Activated CD8-positive, alpha-beta memory T cell treated with anti-CD3 and anti-CD28 coated beads, Interleukin-2, amount 50 U/mL, for 4 hours (primary cell): ENCODE measurements at places on chromosomes 12 and 14.

- no peak for DNase-seq
Measured at GRCh38 chr14:33669111-33669510, 281.8 kb downstream of the EGLN3 start.

GRCh38 chr12:19190292-19191031 is 60.9 kb downstream of the PLEKHA5 start:
- no peak for DNase-seq

DNA sequence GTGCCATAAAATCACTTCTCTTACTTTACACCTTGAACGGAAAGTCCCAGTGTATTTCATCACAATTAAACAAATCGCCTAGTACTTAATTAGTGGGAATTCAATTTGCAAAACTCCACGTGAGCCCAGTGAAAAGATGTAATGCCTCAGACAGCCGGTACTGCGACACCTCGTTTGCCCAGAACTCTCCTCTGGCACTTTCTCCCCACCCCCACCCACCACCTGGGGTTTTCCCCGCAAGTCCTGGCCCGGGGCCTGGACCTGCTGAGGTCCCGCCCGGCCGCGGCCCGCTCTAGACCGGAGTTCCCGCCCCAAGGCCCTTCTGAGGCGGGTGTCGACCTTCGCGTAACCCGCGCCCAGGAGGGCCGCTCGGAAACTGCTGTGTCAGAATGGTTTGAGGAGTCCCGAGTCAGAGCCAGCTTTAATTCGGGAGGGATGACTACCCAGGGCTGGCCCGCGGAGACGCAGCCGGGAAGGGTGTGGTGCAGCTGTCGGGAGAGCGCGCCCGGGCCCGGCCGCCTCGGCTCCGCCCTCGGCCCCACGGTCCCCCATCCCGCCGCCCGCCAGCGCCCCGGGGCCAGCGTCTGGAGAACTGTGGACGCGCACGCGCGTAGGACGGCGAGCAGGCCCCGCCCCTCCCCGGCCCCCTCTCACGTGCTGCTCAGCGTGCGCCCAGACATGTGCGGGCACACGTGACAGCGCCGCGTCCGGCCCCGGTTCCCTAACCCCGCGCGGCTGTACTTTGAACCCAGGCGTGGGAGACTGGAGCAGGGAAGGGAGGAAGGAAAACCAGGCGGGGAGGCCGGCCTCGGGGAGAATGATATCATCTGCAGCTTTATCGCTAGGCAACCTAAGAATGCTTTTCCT is 10.8 kb downstream of the BHLHE41 start:
- DNase-seq, result peak; percentile 78

GRCh38 chr12:2692080-2692479 is 102.7 kb upstream of the FKBP4 start:
- no peak for DNase-seq

GRCh38 chr14:66087231-66087630 is 398.9 kb upstream of the CCDC196 start:
- DNase-seq, result no peak

GRCh38 chr12:45548426-45548825 is 181.1 kb upstream of the ARID2 start:
- DNase-seq, result no peak

GRCh38 chr12:108326254-108326750 is 12.8 kb downstream of the CMKLR1 start:
- no peak for DNase-seq

- DNase-seq, result no peak
Measured at GRCh38 chr14:23563473-23564180, 4.0 kb downstream of the AP1G2 start.

GRCh38 chr14:104932676-104933631 is 8.3 kb downstream of the PLD4 start:
- peak; percentile 89 for DNase-seq

GRCh38 chr12:110180591-110181005 is 56.4 kb downstream of the IFT81 start:
- DNase-seq, result no peak

DNA sequence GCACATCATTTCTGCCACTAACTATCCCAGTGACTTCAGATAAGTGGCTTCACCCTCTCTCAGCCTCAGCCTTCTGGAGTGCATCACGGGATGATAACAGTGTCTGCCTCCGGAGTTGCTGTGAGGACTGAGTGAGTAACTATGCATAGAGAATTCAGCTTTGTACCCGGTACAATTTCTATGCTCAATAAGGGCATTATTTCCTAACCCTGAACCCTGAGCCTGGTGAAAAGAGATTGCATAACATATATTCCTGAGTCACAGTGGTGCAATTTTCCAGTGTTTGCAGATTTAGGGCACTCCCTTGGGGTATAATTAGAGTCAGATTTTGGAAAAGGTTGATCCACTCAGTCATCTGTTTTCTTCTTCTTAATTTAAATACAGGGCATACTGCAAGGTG is 181.1 kb downstream of the PTPN11 start:
- no peak for DNase-seq

DNA sequence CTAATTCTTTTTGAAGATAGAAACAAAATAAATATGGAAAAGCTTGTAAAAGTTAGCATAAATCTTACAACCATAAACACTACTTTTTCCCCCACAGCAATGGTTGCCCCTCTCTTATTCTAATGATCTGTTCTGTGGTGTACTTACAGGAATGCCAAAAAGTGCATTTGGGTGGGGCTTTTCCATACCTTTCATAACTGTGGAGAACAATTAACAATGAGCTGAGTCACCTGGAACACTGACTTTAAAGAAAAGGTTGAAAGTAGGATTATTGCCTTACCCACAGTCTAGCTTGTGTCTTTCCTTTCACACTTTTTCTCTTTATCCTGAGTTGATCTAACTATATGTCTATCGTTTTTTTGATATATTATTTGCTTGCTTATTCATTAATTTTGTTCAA is 86.9 kb downstream of the TPH2 start:
- DNase-seq, result no peak

- no peak for DNase-seq
Measured at GRCh38 chr12:27048822-27049752, 26.7 kb downstream of the MED21 start.

DNA sequence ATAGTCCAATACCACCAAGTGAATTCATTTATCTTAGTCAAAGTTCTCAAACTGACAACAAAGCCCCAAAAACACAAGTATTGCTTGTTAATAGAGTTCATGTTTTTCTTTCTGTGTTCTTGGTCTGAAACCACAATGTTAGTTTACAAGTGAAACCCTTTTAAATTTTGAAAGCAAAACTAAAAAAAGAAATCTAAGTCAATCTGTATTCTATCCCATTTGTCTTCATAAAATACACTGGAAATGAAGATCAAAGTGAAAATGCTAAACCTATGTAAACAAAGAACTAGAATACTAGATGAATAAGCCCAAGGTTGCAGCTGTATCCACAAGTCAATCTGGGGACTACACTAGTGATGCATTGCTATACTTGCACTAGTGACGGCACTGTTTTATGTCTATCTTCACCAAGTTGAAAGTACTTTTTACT is 10.4 kb downstream of the MAP4K5 start:
- DNase-seq, result no peak

- no peak for DNase-seq
Measured at GRCh38 chr12:118746176-118746575, 235.2 kb upstream of the SRRM4 start.

GRCh38 chr14:59705245-59705644 is 128.6 kb upstream of the CCDC175 start:
- DNase-seq, result no peak

DNA sequence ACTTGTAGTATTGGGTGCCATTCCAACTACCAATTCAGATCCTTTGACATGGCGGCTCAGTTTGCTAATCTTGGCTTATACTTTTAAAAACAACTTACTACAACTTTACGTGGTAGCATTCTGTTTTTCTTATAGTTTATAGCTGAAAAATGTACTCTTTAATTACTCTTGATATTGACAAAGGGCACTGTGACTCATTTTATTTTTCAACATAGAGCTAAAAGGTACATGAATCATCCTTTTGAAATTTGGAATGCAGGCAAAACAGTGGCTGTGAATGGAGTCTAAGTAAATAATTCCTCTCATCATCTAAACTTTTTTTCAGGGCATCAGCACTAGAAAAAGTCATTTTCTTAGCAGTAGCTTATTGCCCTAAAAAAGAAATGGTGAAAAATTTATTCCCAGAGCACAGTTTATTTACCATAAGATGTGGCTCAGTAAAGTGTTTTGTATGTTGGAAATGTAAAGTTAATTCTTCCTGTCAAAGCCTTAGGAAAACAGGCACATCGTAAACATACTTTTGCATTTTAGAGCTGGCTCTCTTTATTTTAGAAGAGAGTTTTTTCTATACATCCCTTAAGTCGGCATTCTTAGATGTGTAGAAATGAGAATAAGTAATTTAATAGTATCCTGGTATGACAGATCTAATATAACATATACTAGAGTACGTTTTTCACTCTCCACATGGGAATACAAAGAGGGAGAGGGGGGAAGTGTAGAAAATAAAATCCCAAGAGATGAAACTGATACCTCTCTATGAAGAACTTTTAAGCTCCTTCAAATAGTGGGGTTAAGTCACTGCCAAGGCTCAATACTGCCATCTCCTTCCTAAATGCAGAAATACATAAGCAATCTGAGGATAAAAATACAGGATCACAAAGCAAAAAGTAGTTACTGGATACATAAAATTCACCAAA is 55.2 kb downstream of the SLC25A21 start:
- DNase-seq, result no peak

DNA sequence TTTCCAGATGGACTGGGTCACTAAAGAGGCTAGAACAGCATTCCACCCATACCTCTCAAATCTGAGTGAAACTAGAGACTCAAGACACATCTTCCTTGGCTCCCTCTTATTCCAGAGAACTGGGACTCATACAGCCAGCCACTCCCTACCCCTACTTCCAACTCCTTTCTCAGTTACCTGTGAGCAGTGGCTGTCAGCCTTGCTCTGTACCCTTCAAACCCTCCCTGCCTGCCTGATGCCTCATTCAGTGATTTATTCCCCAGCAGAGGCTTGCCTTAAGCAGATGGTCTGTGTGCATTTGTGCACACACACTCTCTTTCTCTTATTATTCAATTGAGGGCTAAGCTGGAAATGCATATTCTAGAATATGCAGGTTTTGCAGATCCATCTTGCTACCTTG is 14.6 kb downstream of the GPR84 start:
- no peak for DNase-seq

DNA sequence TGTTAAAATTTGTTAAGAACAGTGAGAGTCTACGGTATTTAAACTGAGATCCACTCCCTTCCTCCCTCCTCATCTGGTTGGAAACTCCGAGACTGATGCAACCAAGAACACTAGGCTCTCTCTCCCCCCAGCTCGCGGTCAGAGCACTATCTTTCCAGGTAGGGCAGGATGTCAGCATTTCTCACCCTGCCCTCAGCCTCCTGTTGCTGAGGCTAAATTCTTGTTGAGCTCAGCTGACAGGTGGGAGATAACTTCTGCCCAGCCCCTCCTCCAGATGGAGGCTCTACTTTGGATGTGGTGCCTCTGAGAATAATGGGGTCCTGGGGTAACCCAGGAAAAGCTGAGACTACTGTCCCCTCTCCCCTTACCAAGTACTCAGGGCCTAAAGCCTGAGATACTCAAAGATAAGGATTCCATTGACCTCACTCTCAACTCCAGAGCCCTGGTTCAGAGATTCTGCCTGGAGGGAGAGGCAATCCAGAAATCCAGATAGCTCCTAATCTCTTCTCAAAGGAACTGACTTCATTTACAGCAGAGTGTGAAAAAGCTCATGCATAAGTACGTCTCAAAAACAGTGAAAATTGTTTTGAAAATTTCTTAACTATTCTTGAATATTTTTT is 110.1 kb downstream of the EML5 start:
- DNase-seq, result no peak

GRCh38 chr12:92722897-92723296 is 20.1 kb downstream of the PLEKHG7 start:
- no peak for DNase-seq

GRCh38 chr12:100141666-100141997 is 1.0 kb downstream of the BLTP3B start:
- no peak for DNase-seq

DNA sequence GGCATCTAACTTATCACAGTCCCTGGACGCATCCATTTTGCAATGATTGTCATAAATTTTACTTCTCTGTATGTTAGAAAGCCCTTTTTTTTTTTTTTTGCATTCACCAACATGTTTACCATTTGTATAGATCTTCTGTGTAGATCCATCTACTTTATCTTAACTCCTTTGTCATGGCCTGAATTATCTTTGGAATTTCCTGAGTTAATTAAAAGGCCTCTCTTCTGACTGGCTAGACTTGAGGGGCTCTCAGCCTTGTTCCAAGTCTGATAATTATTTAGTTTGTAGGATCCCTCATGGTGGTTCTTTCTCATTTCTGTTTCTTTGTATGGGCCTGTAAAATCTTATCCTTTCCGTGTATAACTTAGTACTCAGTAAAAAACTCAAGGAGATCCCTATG is 387.0 kb downstream of the C12orf50 start:
- no peak for DNase-seq

GRCh38 chr12:32302218-32303173 is 96.9 kb upstream of the FGD4 start:
- peak; percentile 18 for DNase-seq

DNA sequence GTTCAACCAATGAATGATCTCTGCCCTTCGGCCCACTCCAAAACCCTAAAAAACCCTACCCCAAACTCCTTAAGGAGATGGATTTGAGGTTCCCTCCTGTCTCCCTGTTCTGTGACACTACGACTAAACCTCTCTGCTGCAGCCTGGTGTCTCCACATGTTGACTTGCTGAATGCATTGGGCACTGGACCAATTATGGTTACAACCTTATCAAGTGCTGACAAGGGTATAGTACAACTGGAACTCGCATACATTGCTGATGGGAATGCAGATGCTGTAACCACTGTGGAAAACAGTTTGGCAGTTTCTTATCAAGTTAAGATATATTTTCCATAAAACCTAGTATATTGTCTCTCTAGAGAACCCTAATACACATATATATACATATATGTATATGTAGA is 6.3 kb upstream of the DICER1 start:
- DNase-seq, result no peak

DNA sequence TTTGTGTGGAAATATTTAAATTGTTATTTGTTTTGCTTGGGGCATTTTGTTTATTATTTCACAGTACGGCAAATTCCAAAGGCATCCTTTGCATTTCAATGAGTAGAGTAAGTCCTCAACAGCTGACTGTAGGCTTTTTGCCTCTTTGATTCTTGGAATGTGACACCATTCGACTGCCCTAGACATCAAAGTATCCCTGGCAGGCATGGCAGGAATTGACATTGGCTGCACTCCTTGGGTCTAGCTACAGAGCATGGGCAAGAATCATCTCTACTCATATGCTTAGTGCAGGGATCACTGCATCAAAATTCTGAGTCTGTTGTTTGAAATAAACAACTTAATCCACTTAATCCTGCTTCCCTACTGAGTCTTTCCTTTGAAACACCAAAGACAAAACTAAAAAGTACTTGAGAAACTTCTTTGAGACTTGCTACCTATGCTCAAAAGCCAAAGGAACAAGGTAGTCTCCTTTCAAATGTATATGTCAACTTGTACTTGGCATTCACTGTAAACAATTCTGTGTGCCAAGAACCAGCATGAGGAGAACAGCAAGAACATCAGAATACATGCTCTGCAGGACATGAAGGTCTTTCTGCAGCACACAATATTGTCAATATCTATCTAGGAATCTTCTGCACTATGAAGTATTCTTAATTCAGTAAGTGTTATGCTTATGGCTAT is 1569.0 kb upstream of the FLRT2 start:
- DNase-seq, result no peak

- no peak for DNase-seq
Measured at GRCh38 chr12:108360487-108360886, 21.4 kb upstream of the CMKLR1 start.

GRCh38 chr12:19542606-19543005 is 103.3 kb downstream of the AEBP2 start:
- DNase-seq, result no peak
